C1 segment of cervical spinal cord (tissue), 14 donors: ENCODE measurements at places on chromosomes 1 and 21.

- no peak for DNase-seq
Observed at GRCh38 chr1:232891071-232891470, 59.3 kb upstream of the NTPCR start.

GRCh38 chr1:204046346-204046745 is 26.6 kb upstream of the SOX13 start:
- no peak for DNase-seq

GRCh38 chr1:27403931-27404330 is 11.5 kb downstream of the GPR3 start:
- DNase-seq: no peak

DNA sequence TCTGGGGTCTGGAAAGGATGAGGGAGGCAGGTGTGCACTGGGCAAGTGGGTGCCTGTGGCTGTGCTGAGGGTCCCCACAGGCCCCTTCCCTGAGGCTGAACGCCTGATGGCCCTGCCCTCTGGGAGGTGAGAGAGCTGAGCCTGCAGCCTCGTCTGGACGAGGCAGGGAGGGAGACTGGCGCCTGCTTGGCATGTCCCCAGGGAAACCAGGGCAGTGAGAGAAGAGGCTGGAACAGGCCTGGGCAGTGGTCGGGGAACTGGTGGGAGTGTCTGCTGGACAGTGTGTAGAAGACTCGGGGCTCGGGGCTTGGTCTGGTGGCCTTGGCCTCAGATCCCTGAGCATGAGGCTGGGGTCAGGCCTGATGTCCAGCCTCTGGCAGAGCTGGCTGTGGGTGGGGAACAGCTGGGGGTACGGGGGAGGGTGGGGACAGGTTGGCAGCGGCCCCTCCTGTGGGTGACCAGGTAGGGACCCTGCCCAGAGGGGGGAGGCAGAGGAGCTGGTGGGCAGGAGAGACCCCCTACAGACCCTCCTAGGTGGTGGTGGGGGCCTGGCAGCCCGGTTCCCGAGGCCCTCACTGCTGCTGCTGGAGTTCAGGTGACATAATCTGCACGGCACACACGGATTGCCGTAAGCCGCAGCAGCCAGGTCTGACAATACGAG is 30.8 kb upstream of the PLCH2 start:
- no peak for DNase-seq

GRCh38 chr21:44943005-44943685 is 3.3 kb downstream of the SLX9 start:
- no peak for DNase-seq

- DNase-seq: no peak
Observed at GRCh38 chr1:58431901-58432620, 114.5 kb downstream of the OMA1 start.

DNA sequence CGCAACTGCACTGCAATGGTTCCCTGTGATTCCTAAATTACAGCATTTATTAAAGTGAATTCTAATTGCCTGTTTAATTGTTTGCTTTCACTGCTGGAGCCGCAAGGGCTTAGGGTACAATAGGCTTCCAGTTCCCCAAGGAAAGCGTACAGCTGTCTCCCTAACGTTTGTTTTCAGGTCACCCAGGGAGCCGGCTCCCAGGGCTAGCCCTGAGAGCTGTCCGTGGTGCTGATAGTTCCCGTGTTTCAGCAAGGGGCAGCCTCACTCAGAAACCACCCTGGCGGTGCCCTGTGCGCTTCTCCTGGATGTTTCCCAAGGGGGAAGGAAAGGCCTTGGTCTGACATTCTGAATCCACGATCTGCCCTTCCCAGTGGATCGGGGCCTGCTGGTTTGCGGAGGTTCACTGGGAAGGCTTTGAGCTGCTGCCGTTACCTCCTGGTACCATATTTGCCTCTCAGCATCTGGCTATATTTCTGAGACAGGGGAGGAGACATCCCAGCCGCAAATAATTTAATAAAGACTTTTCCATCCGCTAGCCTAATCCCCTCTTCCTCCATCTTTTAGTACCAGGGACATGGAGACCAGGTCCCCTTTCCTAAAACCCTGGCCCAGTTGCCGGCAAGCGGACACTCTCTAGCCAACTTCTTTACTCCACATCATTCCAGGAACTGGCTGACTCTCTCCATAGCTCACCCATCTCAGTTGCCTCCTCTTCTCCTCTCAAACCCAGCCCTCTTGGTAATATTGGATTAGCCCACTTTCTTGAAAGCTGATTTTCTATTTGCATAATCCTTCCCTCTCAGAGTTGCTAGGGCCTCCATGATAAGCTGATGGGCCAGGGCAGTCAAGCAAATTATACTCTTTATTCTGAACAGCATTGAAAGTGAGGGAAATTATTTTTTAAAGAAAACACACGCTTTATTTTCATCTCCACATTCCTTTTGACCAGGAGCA is 149.0 kb downstream of the IGSF21 start:
- peak; percentile 24 for DNase-seq

- peak; percentile 43 for DNase-seq
Observed at GRCh38 chr1:25758466-25759070, 41.4 kb upstream of the SELENON start.

DNA sequence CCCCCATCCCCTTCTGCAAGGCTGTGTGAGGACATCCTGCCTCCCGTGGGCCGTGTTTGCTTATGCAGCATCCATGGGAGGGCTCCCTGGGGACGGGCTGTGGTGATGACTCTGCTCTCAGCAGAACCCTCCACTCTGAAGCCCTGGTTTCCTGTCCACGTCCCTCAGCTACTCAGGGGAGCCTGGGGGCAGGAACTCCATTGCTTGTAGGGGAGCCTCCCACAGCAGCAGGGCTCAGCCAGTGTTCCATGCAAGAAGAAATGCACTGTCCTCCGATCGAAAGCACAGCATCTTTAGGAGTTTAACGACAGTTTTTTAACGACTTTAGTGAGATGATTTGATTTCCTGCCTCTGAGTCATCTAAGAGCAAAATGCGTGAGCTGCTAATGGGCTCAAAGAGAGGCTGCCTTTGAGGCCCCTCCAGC is 8.3 kb upstream of the KCNAB2 start:
- DNase-seq: no peak

DNA sequence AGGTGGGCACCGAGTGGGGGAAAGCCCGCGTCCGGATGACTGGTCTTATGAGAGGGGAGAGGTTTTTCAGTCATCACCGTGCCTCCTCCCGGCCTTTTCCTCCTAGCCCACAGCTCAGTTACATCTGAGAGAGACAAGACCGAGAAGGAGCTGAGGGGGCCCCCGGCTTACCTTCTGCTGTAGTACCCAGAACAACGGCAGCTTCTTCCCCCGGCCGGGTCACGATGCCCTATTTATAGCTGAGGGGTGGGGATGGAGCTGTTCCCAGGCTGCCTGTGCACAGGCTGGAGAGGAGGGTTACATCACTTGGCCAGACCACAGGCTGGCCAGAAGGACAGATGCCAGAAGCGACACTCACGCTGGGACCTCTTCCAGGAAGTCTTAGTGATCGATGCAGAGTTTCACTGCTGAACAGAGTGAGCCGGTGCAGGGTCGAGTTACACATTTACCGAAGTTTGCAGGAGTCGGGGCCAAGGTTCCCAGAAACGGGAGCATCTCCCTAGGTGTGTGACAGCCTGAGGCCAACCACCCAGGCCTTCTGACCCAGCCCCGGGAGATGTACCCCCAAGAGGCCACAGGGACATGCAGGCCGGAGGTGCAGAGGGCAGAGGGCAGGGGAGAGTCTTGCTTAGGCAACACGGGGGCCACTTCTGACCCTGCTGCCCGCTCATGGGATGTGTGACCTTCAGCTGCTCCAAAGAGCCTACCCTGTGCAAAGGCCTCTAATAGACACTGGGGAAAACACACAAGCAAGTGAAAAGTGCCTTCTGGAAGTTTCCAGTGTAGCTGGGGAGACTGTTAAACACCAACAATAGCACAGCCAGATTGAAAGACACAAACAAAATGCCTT is at the start of gene AGT:
Gene AGT (minus strand): TSS at position 208 of the 850 bp plus-strand sequence. CDS start 3,299 bp downstream, outside the sequence.
- DNase-seq: peak; percentile 26

DNA sequence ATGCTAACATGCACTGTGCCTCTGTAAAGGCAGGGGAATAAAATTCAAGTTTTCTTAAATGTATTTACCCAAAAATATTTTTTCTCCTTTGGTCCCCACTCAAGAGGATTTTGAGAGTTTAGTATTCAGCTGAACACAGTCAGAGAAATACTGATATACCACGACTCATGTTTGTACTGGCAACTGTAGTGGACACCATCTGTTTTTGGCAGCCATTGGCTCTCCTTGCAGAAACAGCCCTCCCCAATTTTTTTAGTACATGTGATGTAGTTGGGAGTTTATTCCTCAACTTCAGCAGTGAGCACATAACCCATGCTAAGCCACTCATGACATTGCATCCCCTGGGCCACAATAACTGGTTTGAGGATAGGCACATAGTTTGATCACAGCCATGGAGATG is 154.8 kb upstream of the POU3F1 start:
- no peak for DNase-seq

GRCh38 chr1:155069551-155070157 is 6.1 kb downstream of the EFNA4 start:
- no peak for DNase-seq

DNA sequence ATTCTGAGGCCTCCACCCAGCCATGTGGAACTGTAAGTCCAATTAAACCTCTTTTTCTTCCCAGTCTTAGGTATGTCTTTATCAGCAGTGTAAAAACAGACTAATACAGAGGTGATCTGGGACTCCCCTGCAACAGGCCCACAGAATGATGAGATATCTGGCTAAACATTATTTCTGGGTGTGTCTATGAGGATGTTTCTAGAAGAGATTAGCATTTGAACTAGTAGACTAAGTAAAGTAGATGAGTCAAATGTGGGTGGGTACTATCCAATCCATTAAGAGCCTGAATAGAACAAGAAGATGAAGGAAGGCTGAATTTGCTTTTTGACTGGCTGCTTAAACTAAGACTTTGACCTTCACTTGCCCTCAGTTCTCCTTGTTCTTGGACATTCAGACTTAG is 396.5 kb upstream of the LRRC7 start:
- DNase-seq: no peak

- DNase-seq: no peak
Observed at GRCh38 chr1:226678701-226679100, 60.4 kb downstream of the ITPKB start.

DNA sequence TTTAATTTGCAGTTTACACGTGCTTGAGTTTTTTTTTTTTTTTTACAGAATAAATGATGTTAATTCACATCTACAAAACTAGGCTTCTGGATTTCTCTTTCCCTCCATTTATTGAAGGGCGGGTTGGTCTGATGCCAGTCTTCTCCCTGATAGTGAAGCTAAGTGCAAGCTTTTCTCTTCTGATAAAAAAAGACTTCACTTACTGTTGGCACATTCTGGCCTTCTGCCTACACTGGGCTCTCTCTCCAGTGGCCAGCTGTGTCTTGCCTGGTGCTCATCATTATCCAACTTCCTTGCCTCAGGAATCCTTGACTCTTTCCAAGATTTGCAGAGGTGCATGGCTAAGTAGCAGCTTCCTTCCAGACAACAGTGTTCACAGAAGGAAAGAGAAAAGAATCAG is 7.6 kb upstream of the RAP1A start:
- DNase-seq: no peak

- no peak for DNase-seq
Observed at GRCh38 chr21:45362748-45363145, 42.2 kb upstream of the COL18A1 start.

GRCh38 chr1:14167884-14168283 is 430.6 kb upstream of the KAZN start:
- no peak for DNase-seq

- DNase-seq: peak; percentile 47
Observed at GRCh38 chr1:207825719-207826556, 74.1 kb downstream of the CD46 start.

DNA sequence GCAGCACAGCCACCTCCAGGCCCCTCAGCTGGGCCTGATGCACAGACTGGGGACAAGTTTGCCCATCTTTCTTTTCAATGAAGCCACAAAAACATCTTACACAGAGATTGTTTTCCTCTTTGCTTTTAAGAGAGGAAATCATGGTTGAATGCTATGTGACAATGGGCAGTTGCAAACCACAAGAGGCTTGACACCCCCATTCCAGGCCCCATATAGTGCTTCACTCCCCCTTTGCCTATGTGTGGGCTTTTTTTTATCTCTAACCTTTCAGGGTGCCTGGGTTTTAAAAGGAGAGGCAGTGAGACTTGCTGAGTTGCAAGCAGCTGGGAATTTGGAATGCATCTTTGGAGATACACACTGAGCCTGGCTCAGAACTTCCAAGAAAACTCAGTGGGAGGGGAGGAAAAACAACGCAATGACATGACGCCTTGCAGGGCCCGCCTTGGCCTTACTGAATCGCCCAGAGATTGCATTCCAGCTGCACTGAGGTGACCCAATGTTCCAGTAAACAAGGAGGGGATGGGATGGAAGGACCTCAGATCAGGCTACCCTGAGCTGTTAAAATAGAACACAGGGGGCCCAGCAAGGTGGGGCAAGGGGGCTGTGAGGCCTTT is 145.2 kb upstream of the ZNF648 start:
- DNase-seq: no peak

DNA sequence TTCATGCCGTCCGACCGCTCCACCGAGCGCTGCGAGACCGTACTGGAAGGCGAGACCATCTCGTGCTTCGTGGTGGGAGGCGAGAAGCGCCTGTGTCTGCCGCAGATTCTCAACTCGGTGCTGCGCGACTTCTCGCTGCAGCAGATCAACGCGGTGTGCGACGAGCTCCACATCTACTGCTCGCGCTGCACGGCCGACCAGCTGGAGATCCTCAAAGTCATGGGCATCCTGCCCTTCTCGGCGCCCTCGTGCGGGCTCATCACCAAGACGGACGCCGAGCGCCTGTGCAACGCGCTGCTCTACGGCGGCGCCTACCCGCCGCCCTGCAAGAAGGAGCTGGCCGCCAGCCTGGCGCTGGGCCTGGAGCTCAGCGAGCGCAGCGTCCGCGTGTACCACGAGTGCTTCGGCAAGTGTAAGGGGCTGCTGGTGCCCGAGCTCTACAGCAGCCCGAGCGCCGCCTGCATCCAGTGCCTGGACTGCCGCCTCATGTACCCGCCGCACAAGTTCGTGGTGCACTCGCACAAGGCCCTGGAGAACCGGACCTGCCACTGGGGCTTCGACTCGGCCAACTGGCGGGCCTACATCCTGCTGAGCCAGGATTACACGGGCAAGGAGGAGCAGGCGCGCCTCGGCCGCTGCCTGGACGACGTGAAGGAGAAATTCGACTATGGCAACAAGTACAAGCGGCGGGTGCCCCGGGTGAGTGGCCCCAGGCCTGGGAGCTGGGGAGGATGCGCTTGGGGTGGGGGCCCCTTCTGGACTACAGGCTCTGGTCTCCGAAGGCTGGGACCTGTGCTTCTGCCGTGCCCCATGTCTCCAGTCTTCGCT is 1.1 kb downstream of the SKI start:
- DNase-seq: no peak
